ENCODE measurements at places on chromosomes 1 and 21.

GRCh38 chr1:154748405-154748775 lies 121.7 kb downstream of the KCNN3 start:
- no peak for DNase-seq

- no peak for DNase-seq
Measured at GRCh38 chr1:207346513-207346912, 25.0 kb downstream of the CD55 start.

- DNase-seq = no peak
Measured at GRCh38 chr1:183368213-183369108, 49.7 kb downstream of the NMNAT2 start.

GRCh38 chr1:44033756-44034155 lies 2.5 kb upstream of the SLC6A9 start:
- no peak for DNase-seq

GRCh38 chr1:38360807-38361206 lies 314.2 kb upstream of the POU3F1 start:
- DNase-seq = no peak

DNA sequence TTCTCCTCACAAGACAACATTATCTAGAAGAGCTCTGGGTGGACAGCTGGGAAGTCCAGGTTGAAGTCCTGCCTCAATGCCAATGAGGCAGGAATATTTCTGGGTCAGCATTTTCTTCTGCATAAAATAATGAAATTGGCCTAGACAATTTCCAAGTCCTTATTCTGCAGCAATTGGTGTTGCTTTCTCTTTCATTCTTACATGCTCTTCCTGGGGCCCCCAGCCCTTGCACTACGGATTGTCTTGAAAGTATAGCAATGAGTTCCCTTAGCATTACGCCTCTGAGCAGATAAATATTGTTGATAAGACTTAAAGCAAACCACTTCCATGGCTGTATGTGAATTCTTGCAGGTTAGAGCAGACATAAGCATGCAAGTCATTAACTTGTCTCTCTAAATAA lies 188.5 kb downstream of the TGFBR3 start:
- no peak for DNase-seq

Measured in KG1 (cell line).